Spinal cord (tissue), 10 donors: ENCODE measurements at places on chromosomes 5 and 9. TPM values are rescaled to one million over a fixed set of nuclear protein-coding genes. Genes with fewer than 3 reads are reported as not detected.

CFAP157 gene
- 1.1 TPM for total RNA-seq

BTNL8 gene
- 0.11 TPM for total RNA-seq

TMEM174 gene
- not detected for total RNA-seq

PCDHGB7 gene
- 14.3 TPM for total RNA-seq

SH2D3C gene
- total RNA-seq: 11.6 TPM

AQP7 gene
- total RNA-seq: 0.33 TPM

RANBP17 gene
- 43.3 TPM for total RNA-seq

ZBTB34 gene
- 24.5 TPM for total RNA-seq

PCDHB12 gene
- total RNA-seq: 10.7 TPM

ROR2 gene
- 20.6 TPM for total RNA-seq

SPACA9 gene
- total RNA-seq: 3.4 TPM

NIM1K gene
- 7.9 TPM for total RNA-seq

NXNL2 gene
- 1.8 TPM for total RNA-seq

ANKDD1B gene
- 1.7 TPM for total RNA-seq

SAXO1 gene
- total RNA-seq: 0.10 TPM

SLC46A2 gene
- 0.11 TPM for total RNA-seq

PLEKHG4B gene
- total RNA-seq: 4.2 TPM

ZFP2 gene
- 6.6 TPM for total RNA-seq

SPOCK1 gene
- 31.8 TPM for total RNA-seq

CDX1 gene
- 0.28 TPM for total RNA-seq

MEGF10 gene
- total RNA-seq: 30.3 TPM

HTR1A gene
- total RNA-seq: 0.99 TPM

GPX8 gene
- 39.4 TPM for total RNA-seq

MEIKIN gene
- 1.9 TPM for total RNA-seq

MARCOL gene
- total RNA-seq: not detected

OR1B1 gene
- not detected for total RNA-seq

PCDHB3 gene
- total RNA-seq: 2.7 TPM

PFN3 gene
- not detected for total RNA-seq

WNT8A gene
- total RNA-seq: not detected

PDCD1LG2 gene
- 0.50 TPM for total RNA-seq

NUTM2G gene
- total RNA-seq: not detected

CAVIN4 gene
- 2.9 TPM for total RNA-seq

ZNF367 gene
- 10.1 TPM for total RNA-seq

KCNMB1 gene
- 0.83 TPM for total RNA-seq

KIF2A gene
- total RNA-seq: 66.8 TPM

TMEM215 gene
- 5.2 TPM for total RNA-seq

FAM193B gene
- 72.7 TPM for total RNA-seq

ASB6 gene
- total RNA-seq: 12.4 TPM

PCDHGA12 gene
- total RNA-seq: 10.7 TPM
